ENCODE measurements at places on chromosomes 12 and 14.

GRCh38 chr12:131803961-131804521, 24.2 kb upstream of the MMP17 start:
- DNase-seq: no peak

DNA sequence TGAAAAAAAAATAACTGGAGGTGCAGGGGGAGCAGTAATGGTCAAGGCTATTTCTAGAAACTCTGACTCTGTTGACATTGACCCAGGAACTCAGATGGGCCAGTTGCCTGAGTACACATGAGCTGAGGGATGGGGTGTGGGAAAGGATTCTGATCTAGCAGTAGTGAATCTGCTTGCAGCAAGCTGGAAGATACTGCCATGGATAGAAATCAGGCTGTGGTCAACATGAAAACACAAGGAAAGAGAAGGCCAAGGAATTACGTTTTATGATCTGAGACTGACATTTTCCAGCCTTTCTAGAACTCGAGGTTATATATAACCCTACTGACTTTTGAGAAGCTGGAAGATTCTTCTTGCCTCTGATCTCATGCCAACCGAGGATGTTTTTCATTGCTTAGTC, 90.0 kb downstream of the ANO6 start:
- DNase-seq: no peak

- DNase-seq: no peak
Measured at GRCh38 chr12:133202493-133203343, 21.4 kb downstream of the ZNF268 start.

DNA sequence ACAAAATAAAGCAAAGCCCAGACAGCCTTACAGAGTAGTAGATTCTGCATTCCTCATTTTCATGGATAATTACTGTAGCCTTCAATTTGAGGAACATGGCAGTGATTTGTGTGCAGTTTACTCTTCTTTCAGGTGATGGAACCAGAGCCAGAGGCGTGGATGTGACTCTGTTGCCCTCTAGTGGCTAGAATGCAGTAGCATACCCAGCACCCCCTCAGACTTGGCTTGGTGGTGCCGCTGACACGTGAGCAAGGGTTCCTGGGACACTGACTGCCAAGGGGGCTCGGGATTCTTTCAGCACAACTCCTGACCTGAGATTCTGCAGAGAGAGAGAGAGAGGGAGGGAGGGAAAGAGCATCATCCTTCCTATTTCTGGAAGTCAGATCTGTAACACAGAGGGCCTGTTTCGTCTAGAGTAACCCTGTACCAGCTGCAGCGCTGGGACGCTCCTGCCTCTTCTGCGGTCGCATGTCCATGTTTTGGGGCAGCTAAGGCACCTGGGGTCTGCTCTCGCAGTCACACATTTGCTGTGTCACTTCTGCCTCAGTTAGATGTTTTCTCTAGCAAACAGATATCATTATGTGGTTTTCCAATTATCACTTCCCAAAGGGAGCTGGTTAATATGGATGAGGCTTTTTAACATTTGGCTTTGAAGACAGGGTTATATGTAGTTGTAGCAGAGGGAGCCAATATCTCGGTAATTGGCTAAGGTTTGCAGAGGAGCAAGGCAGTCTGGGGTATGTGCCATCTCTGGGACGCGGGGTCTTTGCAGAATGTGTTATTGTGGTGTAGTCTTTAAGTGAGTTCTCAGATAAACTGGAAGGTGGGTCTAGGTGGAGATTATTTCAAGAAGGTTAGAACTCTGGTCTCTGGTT, 428.1 kb downstream of the NRXN3 start:
- peak; percentile 7 for DNase-seq

DNA sequence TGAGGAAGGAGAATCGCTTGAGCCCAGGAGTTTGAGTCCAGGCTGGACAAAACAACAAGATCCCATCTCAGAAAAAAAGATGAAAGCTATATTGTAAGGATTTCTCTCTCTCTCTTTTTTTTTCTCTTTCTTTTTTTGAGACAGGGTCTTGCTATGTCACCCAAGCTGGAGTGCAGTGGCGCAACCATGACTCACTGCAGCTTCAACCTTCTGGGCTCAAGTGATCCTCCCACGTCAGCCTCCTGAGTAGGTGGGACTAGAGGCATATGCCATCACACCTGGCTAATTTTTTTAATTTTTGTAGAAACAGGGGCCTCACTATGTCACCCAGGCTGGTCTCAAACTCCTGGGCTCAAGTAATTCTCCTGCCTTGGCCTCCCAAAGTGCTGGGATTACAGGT, 5.8 kb upstream of the MRPL42 start:
- no peak for DNase-seq

GRCh38 chr12:127038761-127039160, 1228.2 kb upstream of the TMEM132C start:
- no peak for DNase-seq

GRCh38 chr12:75259143-75259542, 49.5 kb upstream of the KCNC2 start:
- no peak for DNase-seq

GRCh38 chr12:78864870-78865463, 393 bp downstream of the SYT1 start:
- DNase-seq: no peak

DNA sequence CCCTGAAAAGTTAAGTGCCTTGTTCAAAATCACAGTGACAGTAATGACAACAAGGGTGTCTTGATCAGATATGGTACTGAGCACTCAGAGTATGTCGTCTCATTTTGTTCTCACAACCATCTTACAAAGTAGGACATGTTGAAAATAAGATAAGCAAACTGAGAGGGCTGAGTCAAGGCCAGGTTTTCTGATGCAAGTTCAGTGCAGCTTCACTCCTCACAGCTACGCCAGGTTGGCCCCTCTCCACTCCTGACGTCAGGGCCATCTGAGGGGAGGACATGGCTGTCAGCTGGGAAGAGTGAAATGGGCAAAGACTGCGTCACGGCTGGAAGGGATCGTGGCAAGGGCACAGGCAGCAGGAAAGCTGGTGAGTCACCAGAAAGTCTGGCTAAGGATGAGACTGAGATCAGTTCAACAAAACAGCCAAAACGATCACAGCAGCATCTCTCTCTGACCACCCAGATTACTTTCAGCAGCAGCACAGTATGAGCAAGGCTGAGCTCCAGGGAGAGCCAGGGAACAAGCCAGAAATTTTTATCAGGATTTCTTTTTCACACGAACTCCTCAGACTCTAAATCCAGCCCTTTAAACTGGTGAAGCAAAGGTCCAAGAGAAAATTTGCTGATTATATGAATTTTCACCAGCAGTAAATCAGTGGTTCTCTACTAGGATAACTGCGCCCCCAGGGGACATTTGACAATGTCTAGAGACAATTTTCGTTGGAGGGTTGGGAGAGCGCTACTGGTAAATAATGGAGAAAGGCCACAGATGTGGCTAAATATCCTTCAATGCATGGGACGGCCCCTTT, 297.9 kb upstream of the AMIGO2 start:
- DNase-seq: no peak

DNA sequence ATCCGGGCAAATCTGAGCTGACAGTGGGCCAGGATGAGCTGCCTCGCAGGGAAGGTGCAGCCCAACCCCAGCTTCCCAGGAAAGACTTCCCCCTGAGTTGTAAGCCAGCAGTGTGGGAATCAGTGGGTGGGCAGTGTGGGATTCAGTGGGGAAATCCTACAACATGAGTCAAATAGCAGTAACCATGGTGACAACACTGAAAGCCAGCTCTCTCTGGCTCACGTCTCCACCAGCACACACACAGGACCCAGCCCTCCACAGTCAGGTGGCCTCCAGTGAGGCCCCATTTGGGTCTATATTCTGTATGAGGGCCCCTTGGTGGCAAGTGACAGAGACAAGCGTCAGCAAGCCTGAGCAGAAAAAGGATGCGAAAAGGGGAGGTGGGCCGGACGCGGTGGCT, 6.0 kb upstream of the LGALS3 start:
- DNase-seq: no peak

GRCh38 chr14:92938235-92938875, 15.4 kb downstream of the CHGA start:
- no peak for DNase-seq

DNA sequence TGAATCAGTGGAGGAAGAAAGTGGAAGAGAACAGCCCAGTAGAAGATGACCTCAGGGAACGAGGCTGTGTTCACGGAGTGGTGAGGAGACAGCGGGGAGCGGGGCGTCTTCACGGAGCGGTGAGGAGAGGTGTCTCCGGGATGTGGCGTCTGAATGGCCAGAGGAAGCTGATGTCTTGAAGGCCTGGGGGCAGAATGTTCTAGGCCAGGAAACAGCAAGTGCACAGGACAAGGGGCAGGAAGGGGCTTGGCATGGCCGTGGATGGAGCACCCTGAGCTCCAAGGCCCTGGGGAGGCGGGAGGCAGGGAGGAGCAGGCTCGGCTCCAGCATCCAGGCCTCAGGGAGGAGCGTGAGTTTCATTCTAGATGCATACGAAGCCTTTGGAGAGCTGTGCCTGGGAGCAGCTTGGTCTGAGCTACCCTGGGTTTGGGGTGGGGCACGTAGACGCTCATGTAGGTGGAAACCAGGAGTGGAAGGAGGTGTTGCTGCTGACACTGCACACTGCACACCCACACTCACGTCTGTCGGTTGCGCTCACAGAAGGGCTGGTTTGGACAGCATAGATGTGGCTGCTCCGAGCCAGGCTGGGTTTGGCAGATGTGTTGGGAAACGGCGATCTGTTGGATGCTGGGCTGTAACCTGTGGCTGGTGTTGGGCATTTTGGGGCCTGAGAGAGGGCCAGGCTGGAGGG, 131.6 kb downstream of the ADGRD1 start:
- DNase-seq: no peak

DNA sequence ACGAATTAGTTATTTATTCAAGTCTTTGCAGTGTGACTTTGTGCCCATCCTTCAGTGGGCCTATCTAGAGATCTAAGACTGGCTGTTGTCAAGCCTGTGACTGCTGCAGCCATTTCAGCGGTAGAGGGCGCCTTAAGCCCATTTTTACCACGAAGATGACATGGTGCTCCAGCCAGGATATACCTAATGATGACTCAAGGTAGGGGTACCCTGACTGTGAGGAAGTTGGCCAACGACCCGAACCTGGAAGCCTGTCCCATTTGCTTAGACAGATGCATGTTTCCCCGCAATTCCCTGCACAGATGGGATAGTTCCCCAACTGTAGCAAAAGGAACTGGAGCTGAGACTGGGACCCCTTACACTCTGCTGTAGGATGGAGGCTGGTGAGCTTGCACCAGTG, 41.3 kb downstream of the RAB3IP start:
- DNase-seq: no peak

- no peak for DNase-seq
Measured at GRCh38 chr14:68292441-68293215, 473.0 kb downstream of the RAD51B start.

- DNase-seq: no peak
Measured at GRCh38 chr12:5377997-5378592, 53.8 kb upstream of the NTF3 start.

DNA sequence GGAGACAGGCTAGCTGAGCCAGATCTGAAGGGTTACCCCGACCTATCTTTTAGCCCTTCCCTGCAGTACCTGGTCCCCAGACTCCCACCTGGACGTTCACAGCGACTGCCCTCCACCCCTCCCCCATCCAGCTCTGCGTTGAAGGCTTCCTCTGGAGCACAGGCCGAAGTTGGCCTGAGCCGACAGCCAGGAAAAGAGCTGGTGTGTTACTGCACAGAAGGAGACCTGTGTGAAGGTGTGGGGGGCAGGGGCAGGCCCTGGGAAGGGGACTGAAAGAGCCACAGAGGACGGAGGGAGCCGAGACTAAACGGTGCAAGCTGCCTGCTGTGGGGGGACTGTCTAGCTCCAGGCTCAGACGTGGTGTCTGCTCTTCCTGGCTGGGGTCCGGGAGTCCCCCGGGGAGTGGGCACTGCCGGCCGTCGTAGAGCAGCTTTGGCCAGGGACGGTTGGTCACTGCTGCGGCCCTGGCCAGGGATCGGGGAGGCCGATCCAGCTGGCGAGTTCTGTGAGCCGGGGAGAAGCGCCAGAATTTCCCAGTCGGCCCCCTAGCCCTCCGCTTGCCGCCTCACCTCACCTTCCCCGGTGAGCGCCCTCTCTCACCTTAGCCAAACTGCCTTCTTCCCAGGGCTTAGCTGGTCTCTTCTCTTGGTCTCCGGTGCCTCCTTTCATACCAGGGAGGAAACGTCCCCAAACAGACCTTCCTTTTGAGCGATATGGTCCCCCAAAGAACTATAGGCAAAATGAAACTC, 899 bp upstream of the COL2A1 start:
- no peak for DNase-seq

- DNase-seq: no peak
Measured at GRCh38 chr14:95226801-95227200, 69.5 kb upstream of the DICER1 start.

DNA sequence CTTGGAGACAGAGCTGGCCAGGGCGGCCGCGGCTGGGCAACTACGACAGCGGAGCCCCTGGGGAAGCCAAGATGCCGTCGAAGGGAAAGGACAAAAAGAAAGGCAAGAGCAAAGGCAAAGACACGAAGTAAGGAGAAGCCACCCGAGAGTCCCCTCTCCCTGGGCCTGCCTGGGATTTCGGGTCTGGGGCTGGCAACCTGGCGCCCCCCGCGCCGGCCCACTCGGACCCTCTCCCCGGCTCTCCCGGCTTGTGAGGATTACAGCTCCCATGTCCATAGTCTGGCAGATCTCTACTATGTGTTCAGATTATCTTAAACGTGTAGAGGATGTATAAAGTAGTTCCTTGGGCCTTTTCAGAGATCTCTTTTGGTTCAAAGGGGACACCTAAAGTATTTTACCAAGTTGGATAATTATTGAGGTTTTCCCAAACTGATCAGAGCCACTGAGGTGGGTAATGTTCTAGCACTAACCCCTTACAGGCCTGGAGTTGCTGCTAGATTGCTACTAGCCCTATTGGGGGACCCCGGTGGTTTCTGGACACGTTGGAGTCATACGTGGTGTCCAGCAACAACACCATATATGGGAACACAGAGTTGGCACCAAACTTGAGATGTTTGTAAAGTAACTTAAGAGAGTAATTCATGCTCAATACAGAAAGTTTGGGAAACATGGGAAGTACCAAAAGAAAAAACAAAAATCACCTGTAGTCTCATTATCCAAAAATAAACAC, 424 bp downstream of the BBOF1 start:
- DNase-seq: no peak

DNA sequence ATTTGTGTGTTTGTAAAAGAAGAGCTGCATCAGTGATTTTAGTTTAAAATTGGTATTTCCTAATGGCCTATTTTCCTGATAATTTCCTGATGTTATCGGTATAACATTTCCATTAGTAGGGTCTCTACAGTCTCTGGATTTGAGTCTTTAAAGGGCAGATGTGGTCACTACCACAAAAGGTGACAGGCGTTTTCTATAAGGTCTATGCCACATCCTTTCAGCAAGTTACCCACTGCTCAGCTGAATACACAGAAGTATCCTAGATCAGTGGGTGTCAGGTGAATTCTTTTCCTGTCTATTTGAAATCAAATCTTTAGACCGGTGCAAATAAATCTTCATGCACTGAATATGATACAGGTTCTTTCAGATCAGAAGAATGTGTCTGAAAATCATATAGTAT, 90.2 kb downstream of the LIN7A start:
- no peak for DNase-seq
